A549 (cell line): ENCODE measurements at places on chromosomes 5 and 9.
A peak's percentile ranks its signal among the peaks of the same experiment; 100 is the strongest.

GRCh38 chr5:78627766-78628165, 20.8 kb downstream of the LHFPL2 start:
- no peak for DNase-seq

- DNase-seq = no peak
Measured at GRCh38 chr5:10248378-10249260, 1.1 kb downstream of the ATPSCKMT start.

- no peak for DNase-seq
Measured at GRCh38 chr5:28216939-28217360, 1178.6 kb upstream of the CDH9 start.

GRCh38 chr5:171898879-171899278, 107.6 kb downstream of the FBXW11 start:
- DNase-seq = no peak

- no peak for DNase-seq
Measured at GRCh38 chr5:931570-932145, 39.0 kb downstream of the TRIP13 start.

DNA sequence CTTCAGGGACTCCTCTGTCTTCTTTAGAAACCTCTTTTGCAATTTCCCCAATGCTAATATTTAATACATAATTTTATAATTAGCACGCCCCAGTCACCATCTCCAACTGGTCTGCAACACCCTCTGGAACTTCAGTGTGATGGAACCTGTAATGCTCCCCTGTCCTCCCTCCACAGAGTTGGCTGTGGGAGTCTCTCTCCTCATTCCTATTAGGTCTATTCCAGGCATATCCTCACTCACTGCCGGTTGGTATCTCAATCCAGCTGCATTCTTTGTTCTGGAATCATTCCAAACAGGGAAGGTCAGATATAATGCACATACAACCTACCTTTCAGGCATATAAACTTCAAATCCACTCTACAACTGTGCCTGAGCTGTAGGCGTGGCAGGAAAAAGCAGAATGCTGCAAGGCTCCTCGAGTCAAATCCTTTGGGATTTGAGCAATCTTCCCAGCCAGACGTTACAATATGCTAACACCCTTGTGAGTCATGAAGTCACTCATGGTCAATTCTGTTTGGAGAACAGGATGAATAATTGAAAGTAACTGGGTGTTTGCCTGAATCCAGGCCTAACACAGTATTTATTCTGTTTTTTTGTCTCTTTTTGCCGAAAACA, 293.8 kb downstream of the CWC27 start:
- DNase-seq = peak; percentile 73
